ENCODE measurements at places on chromosomes 2 and 18.

DNA sequence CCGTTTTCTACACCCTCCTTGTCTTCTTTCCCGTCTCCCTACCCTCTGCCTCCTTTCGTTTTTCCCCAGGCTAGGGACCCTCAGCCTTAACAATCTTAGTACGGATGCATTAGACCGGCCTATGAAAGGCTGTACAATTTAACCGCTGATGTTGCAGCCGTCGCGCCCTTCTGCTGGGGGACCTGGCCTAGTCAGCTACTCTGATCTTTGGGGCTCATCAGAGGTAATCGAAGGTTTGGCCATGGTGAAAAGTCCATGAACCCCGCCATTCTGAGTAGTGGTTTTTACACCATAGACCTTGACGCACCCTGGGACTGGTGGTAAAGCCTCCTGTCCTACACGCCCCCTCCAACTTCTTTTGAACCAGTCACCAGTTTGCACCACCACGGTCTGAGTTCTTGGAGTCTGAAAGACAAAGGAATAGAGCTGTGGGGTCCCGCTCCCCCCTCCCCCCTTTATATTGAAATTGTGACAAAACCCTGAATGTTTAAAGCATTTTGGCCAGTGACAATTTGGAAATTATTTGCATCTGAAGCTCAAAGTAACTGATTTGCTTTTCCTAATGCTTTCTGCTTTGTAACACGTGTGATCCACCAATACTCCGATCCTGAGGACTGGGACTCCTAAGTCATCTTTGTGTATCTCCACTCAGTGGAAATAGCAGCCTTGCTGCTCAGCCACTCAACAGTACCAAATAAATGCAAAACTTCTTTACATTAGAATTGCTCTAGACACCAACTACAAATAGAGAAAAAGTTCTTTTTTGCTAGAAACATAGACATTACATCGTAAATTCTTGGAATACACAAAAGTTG lies 642 bp upstream of the SRSF7 start:
- peak; percentile 29 for DNase-seq

DNA sequence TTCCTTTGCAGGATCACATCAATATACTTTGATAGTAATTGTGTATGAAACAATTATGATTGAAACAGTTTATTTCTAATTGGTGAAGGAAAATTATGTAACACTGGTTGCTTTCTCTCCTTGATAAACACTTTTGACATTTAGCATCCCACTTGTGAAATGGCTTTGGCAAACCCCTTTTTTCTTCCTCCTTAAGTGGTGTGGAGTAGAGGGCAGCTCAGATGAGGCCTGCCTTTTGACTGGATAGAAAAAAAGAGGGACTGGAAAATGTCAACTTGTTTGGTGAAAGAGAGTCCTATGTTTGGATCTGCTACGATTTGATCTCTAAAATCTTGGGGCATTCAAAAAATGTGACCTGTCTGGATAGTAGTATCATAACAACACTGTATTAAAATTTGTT lies 318.3 kb downstream of the MEIS1 start:
- DNase-seq, result no peak

GRCh38 chr2:15665943-15666460 lies 74.3 kb downstream of the DDX1 start:
- no peak for DNase-seq

DNA sequence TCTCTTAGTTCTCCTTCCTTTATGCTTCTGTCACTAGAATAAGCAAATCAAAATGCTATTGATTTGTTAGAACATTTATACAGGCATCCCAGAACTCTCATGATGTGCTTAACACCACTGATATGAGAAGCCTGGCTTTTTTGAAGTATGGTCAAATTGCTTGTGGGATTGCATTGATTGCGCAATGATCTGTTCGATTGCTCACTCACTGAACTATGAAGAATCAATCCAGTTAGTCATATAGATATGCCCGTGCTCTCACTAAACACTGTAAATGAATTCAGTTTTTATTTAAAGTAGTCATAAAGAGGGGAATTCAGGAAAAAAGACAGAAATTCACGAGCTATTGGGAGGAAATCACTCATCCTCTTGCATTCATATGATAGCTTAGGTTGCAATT lies 1237.8 kb downstream of the SUCLG1 start:
- DNase-seq, result peak; percentile 30

GRCh38 chr18:22493940-22494339 lies 76.2 kb upstream of the CTAGE1 start:
- no peak for DNase-seq

GRCh38 chr2:236261452-236261851 lies 2.8 kb downstream of the ASB18 start:
- no peak for DNase-seq

- peak; percentile 80 for DNase-seq
Observed at GRCh38 chr2:118242216-118242615, 153.9 kb downstream of the INSIG2 start.

DNA sequence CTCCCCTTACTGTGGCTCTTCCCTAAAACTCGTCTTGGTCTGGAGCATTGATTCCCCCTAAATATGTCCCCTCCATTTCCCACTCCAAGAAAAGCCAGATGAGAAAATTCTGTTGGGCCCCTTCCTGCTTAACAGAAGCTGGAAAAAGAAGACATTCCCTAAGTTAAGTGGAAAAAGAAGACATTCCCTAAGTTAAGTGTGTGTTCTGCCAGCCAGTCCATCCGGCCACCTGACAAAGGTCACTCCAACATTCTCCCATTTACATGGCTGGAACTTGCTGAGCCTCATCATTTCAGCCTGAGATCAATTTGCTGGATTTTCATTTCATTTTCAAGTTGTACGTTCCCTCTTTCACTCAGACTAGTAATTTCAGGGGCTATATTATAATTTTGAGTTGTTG lies 52.0 kb downstream of the LYPD1 start:
- no peak for DNase-seq

DNA sequence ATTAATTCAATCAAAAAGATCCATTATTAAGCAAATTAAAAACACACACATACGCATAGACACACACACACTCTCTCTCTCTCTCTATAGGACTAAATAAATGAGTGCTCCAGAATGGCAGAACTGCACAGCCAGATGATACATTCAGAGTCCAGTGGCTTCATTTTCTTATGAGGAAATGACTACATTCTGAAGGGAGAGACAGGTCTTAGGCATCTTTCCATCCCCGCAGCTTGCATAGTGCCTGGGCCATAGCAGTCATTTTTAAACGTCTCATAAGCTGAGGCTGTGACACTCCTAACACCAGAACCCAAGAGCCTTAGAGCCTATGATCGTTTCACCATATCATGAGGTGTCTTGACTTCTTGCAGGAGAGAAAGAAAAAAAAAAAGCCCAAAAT lies 31.1 kb downstream of the FEZ2 start:
- DNase-seq, result no peak

DNA sequence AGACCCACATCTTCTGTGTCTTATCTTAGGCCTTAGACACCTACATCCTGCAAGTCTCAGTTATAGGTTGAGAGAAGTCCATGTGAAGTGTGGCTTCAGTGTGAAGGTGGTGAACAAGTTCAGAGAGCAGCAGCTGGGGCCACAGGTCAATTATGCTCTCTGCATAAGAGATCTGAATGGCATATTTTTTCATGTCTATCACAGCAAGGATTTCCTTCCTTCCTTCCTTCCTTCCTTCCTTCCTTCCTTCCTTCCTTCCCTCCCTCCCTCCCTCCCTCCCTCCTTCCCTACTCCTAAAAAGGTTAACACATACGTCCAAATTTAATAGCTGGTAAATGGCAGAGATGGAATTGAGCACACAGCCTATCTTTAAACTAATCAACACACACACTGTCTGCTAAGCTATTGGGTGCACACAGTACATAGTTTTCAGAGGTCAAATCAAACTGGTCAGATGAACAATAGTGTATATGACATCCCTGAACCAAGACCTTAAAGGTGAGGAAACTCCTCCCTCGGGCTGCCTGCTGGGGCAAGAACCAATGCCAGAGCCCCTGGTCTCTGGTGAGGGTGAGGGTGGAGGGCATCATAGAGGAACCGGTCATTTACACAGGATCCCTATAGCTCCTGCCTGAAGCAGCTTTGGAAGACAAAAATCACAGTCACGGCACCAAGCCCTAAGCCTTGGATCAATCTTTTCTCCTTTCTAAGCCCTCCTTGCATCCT lies 240.9 kb downstream of the ICOS start:
- no peak for DNase-seq

- DNase-seq, result no peak
Observed at GRCh38 chr2:97646977-97647376, 1.1 kb downstream of the COX5B start.

GRCh38 chr2:214127571-214127970 lies 283.3 kb upstream of the VWC2L start:
- no peak for DNase-seq

Data from MV-4-11 (cell line).